Aorta (tissue), 5 donors: ENCODE measurements at places on chromosomes 6 and 20.

DNA sequence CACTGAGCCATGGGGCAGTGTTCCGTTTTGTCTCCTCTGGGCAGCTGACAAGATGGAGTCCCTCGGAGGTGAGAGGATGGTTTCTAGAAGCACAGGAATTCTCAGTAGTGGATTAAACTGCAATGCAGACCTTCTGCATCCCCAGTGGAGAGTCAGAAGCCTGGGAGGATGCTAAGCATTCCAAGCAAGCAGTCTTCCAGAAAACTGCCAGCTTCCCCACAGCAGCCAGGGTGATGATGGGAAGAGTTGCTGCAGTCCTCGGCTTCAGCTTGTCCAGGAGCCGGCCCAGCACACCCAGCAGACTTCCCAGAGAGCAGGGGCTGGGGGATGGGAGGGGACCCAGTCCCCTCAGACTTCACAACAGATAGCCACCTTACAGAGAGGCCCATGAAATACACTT lies 163.6 kb downstream of the LY86 start:
- no peak for DNase-seq

DNA sequence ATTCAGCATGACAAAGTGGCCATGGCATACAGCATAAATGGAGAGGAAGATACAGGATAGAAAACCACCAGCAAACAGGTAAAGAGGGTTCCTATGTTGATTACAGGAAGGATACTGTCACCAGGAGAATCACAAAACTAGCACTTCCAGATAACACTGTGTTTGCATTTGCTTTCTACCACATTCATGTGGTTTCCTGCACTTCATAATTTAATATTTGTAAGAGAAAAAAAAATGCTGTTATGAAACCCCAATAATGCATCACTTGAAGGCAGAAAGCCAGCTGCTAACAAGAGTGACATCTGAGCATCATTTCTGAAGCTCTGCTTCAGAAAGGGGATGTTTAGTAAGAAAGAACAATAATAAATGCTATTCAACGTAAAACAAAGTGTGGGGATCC lies 106.6 kb downstream of the ATXN1 start:
- DNase-seq: no peak

DNA sequence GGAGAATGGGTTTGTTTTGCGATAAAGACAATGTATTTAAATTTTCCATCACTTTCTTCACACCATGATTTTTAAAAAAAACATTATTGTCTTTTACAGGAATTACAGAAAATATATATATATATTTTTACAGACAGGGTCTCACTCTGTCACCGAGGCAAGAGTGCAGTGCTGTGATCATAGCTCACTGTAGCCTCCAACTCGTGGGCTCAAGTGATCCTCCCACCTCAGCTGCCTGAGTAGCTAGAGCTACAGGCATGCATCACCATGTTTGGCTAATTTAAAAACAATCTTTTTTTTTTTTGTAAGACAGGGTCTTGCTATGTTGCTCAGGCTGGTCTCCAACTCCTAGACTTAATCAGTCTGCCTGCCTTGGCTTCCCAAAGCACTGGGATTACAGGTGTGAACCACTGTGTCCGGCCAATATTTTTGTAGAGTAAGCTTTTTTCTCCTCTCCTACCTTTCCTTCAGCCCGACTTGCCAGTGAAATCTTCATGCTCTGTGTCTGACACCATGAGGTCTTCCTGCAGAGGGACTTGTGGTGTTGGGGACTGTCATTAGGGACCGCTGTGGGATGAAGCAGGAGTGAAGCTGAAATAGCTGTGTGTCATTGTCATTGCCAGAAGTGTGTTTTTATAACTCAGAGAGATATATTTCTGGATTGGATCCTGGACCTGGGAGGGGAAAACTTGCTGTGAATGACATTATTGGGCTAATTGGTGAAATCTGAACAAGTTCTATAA lies 13.2 kb downstream of the DSP start:
- no peak for DNase-seq

- DNase-seq: no peak
These were observed 287.3 kb downstream of the ZNF217 start for GRCh38 chr20:53306192-53306805.

DNA sequence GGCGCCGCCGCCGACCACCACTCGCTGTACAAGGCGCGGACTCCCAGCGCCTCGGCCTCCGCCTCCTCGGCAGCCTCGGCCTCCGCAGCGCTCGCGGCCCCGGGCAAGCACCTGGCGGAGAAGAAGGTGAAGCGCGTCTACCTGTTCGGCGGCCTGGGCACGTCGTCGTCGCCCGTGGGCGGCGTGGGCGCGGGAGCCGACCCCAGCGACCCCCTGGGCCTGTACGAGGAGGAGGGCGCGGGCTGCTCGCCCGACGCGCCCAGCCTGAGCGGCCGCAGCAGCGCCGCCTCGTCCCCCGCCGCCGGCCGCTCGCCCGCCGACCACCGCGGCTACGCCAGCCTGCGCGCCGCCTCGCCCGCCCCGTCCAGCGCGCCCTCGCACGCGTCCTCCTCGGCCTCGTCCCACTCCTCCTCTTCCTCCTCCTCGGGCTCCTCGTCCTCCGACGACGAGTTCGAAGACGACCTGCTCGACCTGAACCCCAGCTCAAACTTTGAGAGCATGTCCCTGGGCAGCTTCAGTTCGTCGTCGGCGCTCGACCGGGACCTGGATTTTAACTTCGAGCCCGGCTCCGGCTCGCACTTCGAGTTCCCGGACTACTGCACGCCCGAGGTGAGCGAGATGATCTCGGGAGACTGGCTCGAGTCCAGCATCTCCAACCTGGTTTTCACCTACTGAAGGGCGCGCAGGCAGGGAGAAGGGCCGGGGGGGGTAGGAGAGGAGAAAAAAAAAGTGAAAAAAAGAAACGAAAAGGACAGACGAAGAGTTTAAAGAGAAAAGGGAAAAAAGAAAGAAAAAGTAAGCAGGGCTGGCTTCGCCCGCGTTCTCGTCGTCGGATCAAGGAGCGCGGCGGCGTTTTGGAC lies 2.0 kb downstream of the SOX4 start:
- DNase-seq: peak; percentile 82

DNA sequence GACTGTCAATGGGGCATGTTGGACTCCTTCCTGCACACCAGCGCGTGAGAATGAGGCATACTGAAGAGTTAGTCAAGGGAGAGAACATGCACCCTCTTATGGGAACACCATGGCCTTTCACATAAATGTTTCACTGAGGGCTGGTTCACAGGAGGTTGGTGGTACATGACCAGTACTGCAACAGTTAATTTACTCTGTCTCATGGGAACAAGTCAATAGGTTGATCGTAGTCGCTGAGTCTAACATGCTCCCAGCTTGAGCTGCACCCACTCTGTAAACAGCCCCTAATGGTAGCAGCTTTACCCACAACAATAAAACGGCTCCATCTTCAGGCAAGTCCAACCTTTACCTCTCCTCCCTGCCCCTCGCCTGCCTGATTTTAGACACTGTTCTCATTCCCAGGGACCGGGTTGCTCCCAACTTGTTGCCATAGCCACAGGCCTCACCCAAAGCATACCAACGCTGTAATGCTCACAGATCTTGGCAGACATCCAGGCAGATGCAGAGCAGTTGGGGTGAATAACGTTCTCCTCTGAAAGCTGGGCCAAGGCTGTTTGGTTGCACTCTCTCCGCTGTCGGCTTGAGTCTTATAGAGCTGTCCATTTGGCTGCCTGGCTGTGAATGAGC lies 111.3 kb downstream of the LY86 start:
- DNase-seq: peak; percentile 84

GRCh38 chr6:107275330-107275865 lies 160.1 kb upstream of the BEND3 start:
- DNase-seq: no peak

GRCh38 chr6:72389698-72390097 lies 232.2 kb upstream of the KCNQ5 start:
- no peak for DNase-seq

GRCh38 chr6:64679416-64679815 lies 1027.6 kb downstream of the EYS start:
- no peak for DNase-seq

- DNase-seq: peak; percentile 73
These were observed 202.8 kb downstream of the DLL1 start for GRCh38 chr6:170087941-170088581.

DNA sequence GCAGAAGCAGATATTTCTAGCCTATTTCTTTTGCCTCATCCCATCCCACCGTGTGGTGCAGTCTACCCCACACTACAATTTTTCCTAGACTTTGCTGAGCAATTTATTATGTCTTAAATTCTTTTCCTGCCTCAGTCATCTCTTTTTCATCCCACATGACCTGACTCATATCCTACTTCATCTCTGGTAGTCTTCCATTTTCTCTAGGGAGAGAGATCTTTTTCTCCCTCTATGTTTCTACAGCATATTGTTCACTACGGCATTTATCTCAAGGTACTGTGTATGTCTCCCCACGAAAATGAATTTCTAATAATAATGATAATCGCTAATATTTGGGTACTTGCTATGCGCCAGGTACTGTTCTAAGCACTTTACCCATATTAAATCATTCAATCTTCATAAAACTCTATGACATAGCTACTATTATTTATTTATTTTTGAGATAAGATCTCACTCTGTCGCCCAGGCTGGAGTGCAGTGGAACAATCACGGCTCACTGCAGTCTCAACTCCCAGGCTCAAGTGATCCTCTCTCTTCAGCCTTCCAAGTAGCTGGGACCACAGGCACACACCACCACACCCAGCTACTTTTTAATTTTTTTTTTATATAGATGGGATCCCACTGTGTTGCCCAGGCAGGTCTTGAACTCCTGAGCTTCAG lies 15.6 kb downstream of the PDSS2 start:
- no peak for DNase-seq

DNA sequence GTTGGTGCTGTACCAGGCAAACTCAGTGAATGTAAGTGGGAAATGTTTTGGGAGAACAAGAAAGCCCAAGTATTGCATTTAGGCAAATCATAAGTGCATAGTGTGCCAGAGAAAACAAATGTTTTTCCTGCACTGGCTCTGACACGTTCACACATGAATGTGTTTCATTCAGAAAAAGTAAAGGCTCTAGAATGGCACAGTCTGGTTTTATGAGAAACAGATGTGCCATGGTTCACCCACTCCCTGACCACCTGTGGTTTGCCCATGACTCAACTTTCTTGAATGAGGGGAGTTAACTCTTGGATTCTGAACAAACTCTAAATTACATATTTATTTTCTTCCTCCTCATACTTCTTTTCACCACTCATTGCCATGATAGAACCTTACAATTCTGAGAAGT lies 126.9 kb downstream of the KCNQ5 start:
- DNase-seq: no peak

DNA sequence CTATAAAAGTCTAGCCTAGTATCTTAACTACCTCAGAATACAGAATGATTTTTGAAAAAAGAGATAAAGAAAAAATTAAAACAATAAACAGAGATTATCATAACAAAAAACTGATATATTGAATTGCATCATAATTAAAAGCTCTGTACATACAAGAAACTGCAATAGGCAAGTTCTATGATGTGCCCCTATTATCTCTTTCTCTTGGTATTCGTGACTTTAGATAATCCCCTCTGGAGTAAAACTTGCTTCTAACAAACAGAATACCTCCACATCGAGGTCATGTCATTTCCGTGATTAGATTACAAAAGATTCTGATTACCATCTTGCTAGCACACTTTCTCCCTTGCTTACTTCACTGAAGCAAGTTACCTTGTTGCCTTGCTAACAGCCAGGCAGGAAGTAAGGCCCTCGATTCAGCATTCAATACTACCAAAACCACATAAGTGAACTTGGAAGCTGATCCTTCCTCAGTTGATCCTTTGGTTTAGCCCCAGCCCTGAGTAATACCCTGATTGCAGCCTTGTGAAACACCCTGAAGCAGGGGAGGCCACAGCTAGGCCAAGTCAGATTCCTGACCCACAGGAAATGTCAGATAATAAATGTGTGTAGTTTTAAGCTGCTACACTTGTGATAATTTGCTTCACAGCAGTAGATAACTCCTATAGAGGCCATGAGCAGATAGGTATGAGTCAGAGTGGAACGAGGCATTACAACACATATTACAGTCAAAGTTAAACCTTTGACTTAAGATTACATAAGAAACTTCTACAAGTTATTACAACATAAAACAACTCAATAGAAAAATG lies 53.7 kb upstream of the TMX4 start:
- no peak for DNase-seq

DNA sequence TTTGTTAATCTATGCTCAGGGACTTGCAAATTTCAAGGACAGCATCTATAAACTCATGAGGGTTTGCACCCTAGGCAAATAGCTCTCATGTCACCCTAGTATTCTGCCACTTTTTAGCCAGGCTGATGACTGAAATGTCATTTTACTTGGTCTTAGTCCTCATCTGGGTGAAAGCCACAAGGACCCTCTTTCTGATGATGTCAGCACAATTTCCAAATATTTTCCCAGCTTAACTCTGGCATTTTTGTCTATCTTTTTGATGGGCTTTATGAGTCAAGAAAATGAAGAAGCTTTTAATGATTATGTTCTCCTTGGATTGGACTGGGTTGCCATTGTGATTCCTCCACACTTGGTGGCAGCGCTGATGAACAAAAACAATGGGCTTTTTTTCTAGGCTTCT lies 420.1 kb upstream of the BTBD3 start:
- no peak for DNase-seq

GRCh38 chr20:51335329-51335841 lies 207.1 kb downstream of the NFATC2 start:
- no peak for DNase-seq
